ENCODE measurements at places on chromosomes 6 and 20.

- peak; percentile 97 for DNase-seq
These were observed 18.3 kb downstream of the HMGN4 start for GRCh38 chr6:26556263-26557070.

- no peak for DNase-seq
These were observed 96.8 kb downstream of the B3GAT2 start for GRCh38 chr6:70860045-70860444.

DNA sequence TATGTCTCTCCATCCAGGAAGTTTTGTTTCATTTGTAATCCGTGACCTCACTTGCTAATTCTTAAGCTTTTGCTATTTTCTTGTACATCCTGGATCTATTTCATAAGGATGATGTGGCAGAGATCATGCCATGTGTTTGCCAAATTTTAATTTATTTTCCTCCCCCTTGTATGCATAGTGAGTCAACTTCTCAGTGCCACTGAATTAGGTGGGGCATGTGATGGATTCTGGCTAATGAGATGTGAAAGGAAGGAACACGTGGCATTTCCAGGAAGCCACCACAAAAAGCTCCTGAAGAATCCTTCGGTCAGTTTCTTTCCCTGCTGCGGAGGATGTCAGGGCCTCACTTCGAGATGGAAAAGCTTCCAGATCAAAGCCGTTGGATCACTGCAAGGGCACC lies 86.2 kb upstream of the PRL start:
- DNase-seq: no peak

GRCh38 chr20:24789877-24790276 lies 159.2 kb upstream of the CST7 start:
- DNase-seq: no peak

- peak; percentile 51 for DNase-seq
These were observed 13.2 kb downstream of the SS18L1 start for GRCh38 chr20:62156592-62157386.

GRCh38 chr6:105873211-105873704 lies 212.9 kb upstream of the PRDM1 start:
- DNase-seq: no peak

GRCh38 chr6:129264480-129265045 lies 381.6 kb downstream of the LAMA2 start:
- peak; percentile 44 for DNase-seq

DNA sequence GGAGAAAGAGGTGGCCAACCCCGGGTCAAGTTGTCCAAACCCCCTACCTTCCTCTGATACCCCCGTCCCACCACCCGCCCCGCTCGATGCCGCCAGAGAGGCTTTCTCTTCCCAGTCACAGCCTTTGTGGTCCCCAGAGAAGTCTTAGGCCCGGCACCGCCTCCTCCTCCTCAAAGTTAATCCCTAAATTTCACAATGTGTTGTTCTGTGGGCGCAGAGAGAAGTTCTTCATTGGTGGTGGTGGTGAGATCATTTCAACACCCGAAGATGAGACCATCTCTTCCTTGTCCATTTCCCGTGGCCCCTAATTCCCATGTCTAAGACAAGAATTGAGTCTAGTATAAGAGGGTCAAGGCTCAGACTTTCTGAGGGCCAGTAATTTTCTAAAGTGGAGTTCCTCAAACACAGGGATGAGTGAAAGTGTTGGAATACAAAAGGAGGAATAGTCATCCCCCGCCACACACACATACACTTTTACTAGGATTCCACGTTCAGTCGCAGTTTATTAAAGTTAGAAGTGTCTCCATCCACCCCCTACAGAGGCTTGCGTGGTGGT lies 10.4 kb downstream of the TRIM31 start:
- DNase-seq: peak; percentile 64

- no peak for DNase-seq
These were observed 94.2 kb downstream of the ERMARD start for GRCh38 chr6:169845426-169846285.

DNA sequence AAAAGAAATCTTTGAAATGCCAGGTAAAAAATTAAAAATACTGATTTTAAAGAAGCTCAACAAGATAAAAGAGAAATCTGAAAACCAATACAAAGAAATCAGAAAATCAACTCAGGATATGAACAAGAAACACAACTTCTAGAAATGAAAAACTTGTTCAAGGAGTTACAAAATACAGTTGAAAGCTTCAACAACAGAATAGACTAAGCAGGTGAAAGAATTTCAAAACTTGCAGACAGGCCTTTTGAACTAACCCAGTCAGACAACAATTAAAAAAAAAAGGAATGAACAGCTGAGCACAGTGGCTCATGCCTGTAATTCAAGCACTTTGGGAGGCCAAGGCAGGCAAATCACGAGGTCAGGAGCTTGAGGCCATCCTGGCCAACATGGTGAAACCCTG lies 57.8 kb downstream of the PDSS2 start:
- DNase-seq: no peak

- DNase-seq: no peak
These were observed 2.2 kb upstream of the RAET1E start for GRCh38 chr6:149899926-149900619.

- peak; percentile 7 for DNase-seq
These were observed 62.7 kb upstream of the ELOVL5 start for GRCh38 chr6:53411451-53411850.

GRCh38 chr20:3923818-3924217 lies 34.6 kb downstream of the PANK2 start:
- DNase-seq: peak; percentile 35

- DNase-seq: no peak
These were observed 91.7 kb downstream of the RNF182 start for GRCh38 chr6:14016432-14016831.

GRCh38 chr6:159053781-159054398 lies 9.1 kb upstream of the TAGAP start:
- no peak for DNase-seq

- DNase-seq: peak; percentile 61
These were observed 47.2 kb downstream of the VEGFA start for GRCh38 chr6:43817192-43817591.

GRCh38 chr20:24634855-24635254 lies 165.4 kb downstream of the SYNDIG1 start:
- peak; percentile 93 for DNase-seq

GRCh38 chr6:15063253-15063853 lies 182.5 kb upstream of the JARID2 start:
- peak; percentile 22 for DNase-seq
